HuH-7.5 (cell line): ENCODE measurements at places on chromosomes 16 and 17.

DNA sequence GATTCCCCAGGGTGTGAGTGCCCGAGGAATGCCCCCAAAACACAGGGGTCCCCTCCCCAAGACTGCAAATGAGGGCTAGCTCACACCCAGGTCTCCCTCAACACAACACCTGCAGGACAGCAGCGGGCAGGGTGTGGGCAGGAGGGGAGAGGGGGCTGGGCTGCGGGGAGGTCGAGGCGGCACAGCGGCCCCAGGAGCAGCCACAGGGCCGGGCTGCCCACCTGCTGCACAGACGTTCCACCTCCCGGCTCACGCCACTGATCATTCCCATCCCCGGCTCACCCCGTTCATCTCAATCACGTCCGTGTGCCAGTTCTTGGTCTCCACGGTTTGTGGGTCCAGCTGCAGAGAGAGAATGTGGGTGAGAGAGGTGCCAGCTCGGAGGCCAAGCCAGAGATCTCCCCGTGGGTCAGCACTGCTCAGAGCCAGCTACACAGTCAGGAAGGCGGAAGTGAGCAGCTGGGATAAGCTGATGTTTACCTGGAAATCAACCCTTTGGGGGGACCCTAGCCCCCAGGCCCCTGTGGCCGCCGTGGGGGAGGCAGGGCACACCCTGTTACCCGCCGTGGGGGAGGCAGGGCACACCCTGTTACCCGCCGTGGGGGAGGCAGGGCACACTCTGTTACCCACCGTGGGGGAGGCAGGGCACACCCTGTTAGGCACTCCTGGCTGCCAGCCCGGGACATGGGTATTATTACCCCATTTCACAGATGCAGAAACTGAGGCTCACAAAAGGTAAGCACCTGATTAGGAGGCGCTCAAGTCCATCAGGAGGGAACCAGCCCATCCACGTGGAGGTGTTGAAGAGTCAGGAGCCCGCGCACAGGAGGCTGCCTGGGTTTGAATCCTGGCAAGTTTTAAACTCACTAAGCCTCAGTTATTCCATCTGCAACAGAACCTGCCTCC is 16.1 kb downstream of the TIMM22 start:
- DNase-seq, result no peak

DNA sequence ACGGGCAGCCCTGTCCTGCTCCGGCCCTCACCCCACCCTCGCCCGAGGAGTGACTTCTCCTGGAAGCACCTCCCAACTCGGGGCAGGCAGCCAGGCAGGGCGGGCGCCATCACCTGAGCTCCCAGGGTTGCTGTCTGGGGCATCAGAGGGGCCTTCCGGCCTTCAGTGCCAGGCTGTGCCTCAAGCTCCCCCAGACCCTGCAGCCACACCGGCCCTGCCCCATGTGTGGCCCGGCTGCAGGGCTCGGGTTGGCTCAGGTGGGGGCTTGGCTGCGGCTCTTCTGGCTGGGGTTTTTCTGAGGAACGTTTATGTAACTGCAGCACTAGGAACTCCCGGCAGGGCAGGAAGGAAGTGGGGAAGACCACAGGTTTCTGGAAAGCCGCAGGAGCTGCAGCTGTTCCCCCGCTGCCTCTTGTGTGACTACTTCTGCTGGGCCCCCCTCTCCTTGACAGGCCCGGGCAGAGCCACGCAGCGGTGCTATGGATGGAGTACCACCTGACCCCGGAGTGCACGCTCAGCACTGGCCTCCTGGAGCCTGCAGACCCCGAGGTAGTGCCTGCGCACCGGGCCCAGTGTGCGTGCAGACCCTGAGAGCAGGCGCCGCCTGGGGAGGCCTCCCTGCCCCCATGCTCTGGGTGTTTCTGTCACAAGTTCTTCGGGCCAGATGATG is 45.6 kb downstream of the PRMT7 start:
- DNase-seq, result no peak

DNA sequence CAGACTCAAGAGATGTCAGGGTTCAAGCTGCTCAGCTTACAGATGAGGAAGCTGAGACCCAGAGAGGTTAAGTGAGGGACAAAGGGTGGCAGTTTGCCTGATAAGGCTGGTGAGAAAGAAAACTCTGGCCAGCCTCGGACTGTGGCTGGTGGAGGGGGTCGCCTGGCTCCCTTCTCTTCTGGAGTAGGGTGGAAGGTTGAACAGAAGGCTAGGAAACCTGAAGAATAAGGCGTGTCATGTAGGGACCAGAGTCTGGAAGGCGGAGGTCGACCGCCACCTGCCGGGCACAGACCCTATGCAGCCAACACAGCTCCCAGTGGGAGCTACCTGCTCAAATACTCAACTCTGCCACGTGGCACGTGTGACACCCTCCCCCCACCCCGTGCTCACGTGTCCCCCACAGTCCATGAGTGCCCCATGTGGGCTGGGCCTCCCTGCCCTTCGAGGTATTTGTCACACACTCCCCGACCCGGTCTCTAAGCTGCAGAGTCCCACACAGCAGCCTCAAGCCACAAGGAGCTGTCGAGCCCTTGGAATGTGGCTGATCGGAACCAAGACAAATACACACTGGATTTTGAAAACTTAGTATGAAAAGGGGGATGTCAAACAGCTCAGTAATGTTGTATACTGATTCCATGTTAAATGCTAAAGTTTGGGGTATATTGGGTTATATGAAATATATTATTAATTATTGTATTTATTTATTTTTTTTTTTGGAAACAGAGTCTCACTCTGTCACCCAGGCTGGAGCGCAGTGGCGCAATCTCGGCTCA is 11.8 kb downstream of the HID1 start:
- DNase-seq, result peak; percentile 92

DNA sequence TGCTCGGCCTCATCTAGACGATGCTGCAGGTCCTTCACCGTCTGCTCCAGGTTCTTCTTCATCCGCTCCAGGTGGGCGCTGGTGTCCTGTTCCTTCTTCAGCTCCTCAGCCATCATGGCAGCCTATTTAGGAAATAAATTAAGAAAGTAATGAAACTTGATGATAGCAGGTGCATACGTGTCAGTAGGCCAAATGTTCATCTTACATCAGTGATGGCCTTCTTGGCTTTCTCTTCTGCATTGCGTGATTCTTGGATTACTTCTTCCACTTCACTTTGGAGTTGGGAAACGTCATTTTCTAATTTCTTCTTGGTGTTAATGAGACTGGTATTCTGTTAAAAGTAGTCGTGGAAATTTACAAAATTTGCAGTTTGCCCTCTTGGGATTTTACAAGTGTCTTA is 20.1 kb upstream of the MYH13 start:
- DNase-seq, result no peak

DNA sequence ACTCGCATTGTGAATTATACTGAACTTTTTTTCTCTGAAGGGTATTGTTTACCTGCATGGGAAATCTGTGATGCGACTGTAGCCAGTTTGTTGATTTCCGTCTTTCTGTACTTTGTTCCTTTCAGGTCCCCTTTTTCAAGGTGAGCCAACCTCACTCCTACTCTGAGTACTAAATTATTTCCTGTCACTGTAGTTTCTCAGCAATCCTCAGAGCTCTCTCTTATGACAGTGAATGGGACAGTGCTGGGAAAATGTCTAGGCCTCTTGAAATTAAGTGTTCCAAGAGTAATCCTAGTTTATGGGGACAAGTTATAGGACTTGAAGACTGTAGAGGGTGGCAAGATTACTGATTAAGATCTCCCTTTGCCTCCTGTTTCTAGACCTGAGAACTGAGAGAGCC is 167.6 kb downstream of the CNTNAP4 start:
- no peak for DNase-seq

GRCh38 chr17:64032081-64032480 is 11.6 kb upstream of the ICAM2 start:
- DNase-seq, result no peak

DNA sequence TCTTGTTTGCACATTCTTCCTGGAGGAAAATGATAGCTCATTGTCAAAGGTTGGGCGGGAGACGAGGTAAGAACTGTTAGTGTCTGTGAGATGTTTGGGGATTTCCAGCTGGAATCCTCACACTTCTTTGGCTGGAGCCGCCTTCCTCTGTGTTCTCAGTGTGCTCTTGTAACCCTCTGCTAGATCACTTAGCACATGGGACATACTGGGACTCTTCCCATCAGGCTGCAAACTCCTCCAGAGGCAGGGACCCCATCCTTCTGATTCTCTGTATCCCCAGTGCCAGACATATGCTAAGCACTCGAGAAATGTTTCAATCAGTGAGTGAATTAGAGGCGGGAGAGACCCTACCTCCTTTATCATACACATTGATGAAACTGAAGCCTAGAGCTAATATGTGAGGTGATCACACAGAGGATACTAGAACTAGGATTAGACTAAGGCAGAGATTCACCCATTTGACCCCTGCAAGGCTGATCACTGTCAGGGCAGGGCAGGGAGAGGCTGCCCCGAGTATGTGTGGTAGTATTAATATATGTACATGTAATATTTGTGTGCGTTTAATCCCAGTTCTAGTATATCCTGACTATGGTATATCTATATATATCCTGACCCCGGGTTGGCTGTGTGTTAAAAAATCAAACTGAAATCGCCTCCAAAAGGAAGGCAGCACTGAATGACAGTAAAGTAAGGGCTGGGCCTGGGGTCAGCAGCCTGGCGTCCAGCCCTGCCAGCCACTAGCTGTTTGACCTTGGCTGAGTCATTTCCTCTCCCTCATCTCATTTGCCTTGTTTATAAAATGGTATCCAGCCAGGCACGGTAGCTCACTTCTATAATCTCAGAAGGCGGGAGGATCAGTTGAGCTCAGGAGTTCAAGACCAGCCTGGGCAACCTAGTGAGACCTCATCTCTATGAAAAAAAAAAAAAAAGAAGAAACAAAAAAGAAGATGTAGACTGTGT is 75.5 kb upstream of the TBX2 start:
- DNase-seq, result no peak

- DNase-seq, result no peak
These were observed 243.5 kb downstream of the XYLT1 start for GRCh38 chr16:17227278-17227677.

DNA sequence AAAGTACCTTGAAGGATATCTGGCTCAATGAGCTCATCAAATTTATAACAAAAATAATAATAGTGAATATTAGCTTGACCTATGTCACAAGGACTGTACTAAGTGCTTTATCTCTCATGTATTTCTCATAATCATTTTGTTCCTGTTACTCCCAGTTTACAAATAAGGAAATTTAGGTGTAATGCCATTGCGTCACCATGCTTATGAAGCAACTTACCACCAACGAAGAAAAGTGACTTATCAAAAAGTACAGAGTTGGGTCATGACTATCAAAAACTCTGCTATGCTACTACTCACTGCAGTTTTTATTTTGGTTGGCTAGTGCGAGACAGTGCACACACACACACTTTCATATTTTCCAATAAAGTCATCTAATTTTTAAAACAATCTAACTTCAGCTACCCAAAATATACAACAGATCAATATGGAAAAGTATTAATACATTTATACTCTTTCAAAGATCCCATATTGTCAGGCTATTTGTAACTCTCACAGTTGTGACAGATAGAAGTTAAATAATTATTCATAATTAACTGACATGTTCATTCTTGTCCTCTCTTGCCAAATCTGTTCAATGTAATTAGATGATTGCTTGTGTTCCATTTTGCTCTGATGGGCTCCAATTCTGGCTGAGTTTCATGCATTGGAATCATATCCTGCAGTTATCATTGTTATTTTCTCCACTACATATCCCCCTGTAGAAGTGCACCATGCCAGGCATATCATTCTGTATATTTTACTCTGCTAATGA is 119.4 kb downstream of the KCNJ2 start:
- no peak for DNase-seq
